ENCODE measurements at places on chromosomes 2 and 18.

DNA sequence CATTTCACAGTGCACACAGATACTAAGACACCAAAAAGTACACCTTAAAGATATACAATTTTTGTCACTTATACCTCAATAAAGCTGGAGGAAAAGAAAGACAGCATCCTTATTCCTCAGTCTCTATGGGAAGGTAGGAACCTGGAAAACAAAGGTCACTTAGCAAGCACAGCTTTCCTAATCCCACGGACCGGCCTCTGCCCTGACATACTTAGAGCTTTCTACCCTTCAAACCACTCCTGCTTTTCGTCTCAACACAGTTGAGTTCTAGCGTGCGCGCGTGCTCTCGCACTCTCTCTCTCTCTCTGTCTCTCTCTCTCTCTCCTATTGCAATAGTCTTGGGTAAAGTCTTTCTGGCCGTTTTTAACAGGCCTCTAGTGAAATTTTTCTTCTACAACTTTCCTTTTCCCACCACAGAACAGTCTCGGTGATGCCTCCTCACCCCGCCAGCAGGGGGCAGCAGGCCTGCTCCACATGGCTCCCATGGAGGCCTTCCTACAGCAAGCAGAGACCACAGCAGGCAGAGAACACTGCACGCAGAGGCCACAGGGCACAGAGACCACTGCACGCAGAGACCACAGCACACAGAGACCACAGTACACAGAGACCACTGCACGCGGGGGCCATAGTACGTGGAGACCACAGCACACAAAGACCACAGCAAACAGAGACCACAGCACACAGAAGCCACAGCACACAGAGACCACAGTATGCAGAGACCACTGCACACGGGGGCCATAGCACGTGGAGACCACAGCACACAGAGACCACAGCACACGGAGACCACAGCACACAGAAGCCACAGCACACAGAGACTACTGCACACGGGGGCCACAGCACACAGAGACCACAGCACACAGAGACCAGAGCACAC, 106.9 kb downstream of the FBXO15 start:
- DNase-seq = peak; percentile 12

- DNase-seq = no peak
Measured at GRCh38 chr2:181178130-181178529, 197.7 kb downstream of the UBE2E3 start.

DNA sequence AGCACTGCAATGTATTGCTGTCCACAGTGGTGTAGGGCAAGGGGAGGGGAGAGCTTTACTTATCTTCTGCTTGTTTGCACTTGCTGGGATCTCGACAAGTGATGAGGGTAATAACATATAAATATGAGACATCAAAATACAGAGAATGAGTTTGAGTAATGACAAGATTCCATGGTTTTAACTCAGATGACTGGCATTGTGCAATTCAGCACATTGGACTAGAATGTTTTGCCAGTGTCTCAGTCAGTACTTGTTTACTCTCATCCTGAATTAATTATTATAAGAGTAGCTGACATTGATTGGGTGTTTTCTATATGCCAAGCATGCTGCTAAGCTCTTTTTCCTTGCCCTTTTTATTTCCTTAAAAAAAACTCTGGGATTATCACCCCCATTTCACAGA, 306.7 kb upstream of the MMADHC start:
- no peak for DNase-seq

GRCh38 chr18:23498877-23499276, 4.4 kb upstream of the RMC1 start:
- DNase-seq = peak; percentile 65

GRCh38 chr2:227191367-227191766, 26.9 kb downstream of the COL4A3 start:
- DNase-seq = no peak

DNA sequence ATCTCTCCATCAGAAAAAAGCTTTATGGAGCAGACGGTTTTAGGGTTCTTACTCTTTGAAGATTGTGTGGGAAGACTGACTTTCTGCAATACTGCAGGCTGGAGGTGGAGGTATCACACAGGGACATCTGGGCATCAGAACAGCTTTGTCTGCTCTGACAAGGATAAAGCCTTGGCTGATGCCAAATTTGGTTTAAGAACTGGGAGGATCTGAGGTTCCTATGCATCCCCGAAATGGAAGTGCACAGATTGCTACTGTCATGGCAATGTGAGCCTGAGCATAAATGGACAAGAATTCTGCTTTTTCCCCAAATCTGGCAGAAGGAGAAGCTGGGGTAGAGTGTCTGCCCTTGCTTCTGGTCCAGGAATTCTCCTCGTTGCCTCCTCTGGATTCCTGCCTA, 424.3 kb downstream of the SLC4A3 start:
- no peak for DNase-seq

- DNase-seq = no peak
Measured at GRCh38 chr2:16189836-16190160, 249.4 kb downstream of the MYCN start.

DNA sequence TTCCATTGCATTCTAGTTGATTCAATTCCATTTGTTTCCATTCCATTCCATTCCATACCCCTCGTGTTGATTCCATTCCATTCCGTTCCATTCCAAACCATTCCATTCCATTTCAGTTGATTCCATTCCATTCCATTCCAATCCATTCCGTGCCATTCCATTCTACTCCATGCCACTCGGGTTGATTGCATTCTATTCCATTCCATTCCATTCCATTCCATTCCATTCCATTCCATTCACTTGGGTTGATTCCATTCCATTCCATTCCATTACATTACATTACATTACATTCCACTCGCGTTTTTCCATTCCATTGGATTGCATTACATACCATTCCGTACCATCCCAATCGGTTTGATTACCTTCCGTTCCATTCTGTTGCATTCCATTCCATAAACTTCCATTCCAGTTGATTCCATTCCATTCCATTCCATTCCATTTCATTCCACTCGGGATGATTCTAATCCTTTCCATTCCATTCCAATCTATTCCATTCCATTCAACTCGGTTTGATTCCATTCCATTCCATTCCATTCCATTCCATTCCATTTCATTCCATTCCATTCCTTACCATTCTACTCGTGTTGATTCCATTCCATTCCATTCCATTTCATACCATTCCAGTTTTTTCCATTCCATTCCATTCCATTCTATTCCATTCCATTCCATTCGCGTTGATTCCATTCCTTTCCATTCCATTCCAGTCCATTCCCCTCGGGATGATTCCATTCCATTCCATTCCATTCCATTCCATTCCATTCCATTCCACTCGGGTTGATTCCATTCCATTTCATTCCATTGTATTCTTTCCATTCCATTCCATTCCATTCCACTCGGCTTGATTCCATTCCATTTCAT, 1140.4 kb downstream of the RPIA start:
- DNase-seq = no peak

- peak; percentile 20 for DNase-seq
Measured at GRCh38 chr2:36427790-36428243, 72.2 kb downstream of the CRIM1 start.

DNA sequence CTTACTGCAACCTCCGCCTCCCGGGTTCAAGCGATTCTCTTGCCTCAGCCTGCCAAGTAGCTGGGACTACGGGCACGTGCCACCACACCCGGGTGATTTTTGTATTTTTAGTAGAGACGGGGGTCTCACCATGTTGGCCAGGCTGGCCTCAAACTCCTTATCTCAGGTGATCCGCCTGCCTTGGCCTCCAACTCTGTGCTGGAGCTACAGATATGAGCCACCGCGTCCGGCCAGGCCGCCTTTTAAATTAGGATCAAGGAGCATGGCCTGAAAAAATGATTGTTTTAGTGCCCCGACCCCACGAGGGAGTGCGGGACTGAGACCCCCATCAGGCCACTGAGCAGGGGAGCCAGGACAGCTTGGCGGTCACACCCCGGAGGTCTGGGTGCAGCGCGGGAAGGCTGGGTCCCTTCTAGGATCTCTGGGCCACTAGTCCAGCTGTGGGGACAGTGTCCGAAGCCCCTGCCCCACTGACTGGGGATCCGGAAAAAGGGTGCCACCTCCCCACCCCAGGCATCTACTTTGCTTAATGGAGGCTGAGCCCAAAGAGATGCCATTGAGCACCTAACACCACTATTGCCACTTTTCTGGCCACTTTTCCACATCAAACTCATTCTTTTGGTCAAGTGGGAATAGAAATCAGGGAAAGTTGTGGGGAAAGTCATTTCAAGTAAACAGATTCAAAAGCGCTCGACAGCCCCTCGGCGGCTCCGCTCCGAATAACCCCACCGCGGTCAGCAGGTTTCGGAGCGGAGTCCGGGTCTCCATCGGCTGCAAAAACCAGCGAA, 19.7 kb upstream of the DNMT3A start:
- DNase-seq = no peak

All from AG08395 (cell line).